Fibroblast of skin of right biceps (primary cell): ENCODE measurements at places on chromosomes 7 and 10.

DNA sequence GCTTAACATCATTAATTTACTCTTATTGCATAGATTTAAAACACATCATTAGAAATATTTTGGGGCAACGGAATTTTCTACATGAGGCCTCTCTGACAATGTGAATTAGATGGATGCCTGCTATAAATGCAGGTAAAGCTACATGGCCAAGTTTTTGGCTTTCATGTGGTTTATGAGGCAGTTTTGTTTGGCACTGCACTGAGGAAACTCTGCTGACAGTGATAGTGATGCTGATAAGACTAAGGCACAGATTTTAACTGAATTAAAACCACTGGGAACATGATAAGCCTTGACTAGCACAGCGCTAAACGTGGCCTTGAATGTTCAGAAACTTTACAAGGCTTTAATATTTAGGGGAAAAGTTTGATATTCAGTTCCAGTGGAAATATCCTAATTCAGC lies 114.3 kb upstream of the NOBOX start:
- DNase-seq = no peak

DNA sequence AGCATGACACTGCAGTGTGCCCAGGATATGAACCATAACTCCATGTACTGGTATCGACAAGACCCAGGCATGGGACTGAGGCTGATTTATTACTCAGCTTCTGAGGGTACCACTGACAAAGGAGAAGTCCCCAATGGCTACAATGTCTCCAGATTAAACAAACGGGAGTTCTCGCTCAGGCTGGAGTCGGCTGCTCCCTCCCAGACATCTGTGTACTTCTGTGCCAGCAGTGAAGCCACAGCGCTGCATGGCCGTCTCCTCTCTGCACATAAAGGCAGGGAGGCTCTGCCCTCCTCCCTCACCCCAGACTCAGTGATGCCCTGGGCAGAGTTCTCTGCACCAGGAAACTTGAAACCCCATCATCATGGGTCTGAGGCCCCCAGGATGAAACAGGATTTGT lies 70.7 kb upstream of the PRSS58 start:
- DNase-seq = no peak

DNA sequence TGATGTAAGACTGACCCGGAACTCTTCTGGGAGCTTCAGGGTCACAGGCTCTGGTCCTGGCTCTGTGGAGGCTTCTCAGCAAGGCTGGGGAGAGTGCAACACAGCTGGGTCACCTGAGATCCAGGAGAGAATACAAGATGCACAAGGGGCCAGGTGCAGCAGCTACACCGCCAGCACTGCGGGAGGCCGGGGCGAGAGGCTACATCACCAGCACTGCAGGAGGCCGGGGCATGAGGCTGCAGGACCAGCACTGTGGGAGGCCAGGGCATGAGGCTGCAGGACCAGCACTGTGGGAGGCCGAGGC lies 44.3 kb downstream of the PDGFA start:
- DNase-seq = no peak

GRCh38 chr7:100167912-100168323 lies 499 bp downstream of the GAL3ST4 start:
- no peak for DNase-seq

DNA sequence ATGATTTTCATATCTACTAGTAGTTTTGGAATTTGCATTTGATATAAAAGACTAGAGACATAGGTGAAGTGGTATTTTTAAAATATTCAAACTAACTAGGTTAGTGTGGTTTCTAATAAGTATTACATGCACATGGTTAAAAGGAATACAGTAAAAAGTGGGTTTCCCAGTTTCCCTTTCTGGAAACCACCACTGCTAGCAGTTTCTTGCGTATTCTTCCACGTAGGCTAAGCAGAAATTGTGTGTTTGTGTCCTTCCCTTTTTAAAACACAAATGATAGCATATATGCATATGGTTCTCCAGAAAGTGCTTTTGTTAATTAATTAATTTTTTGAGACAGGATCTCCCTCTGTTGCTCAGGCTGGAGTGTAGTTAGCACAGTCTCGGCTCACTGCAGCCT lies 15.4 kb downstream of the NRF1 start:
- DNase-seq = no peak

DNA sequence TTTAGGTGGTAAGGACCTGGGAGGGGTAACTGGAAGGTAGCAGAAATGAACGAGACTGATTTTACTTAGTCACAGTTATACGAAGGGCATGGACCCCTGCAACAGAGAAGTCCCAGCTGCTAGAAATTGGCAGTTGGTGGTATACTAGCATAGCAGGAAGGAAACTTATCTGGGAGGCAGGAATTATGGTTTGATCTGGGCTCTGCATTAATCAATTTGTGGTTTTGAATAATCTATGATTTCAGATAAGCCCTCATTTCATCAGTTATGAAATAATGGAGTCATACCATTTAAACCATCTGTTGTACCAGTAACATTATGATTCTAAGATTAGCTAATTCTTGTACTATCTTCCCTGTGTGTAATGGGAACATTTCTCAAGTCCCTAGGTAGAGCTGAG lies 54.0 kb upstream of the TMEM229A start:
- DNase-seq = no peak

- no peak for DNase-seq
These were observed 61.1 kb upstream of the CCDC71L start for GRCh38 chr7:106721816-106722785.

DNA sequence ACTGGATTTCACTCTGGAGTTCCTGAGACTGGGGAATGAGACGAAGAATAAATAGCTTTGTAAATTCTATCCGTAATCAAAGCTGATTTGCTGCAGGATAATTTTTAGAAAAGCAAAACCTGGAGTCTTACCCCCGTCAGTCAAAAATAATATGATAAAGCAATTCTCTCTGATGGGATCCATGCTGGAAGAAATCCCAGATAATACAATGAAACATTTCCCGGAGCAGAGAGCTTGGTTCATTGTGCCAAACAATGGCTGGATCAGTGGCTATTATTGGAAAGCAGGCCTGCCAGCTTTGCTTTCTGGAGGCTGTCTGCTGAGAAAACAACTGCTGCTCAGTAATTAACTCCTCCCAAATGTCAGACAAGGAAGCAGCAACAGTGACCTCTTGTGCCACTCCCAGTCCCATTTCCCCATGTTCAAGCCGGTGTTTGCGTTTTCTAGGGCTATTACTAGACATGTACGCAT lies 609.4 kb upstream of the PCDH15 start:
- DNase-seq = peak; percentile 3
